ENCODE measurements at places on chromosomes 2 and 18. TPM values are rescaled to one million over a fixed set of nuclear protein-coding genes. Genes with fewer than 3 reads are reported as not detected.

The MAPK4 gene
- not detected for total RNA-seq

The ZC3H15 gene
- total RNA-seq: 107 TPM

The SERPINB2 gene
- not detected for total RNA-seq

The MDH1B gene
- 0.20 TPM for total RNA-seq

The C1QL2 gene
- not detected for total RNA-seq

The SLC35F5 gene
- total RNA-seq: 29.0 TPM

The LYPD6B gene
- not detected for total RNA-seq

The AQP12B gene
- total RNA-seq: not detected

The MBOAT2 gene
- total RNA-seq: 4.5 TPM

The ZCCHC2 gene
- total RNA-seq: 58.8 TPM

The HNRNPA3 gene
- 326 TPM for total RNA-seq

The CHST10 gene
- 7.8 TPM for total RNA-seq

The MRO gene
- not detected for total RNA-seq

The OTX1 gene
- total RNA-seq: not detected

The UXS1 gene
- 36.7 TPM for total RNA-seq

The ASB18 gene
- not detected for total RNA-seq

The GPN1 gene
- 51.0 TPM for total RNA-seq

The SMCHD1 gene
- total RNA-seq: 112 TPM

The DNER gene
- not detected for total RNA-seq

The ANKRD29 gene
- total RNA-seq: not detected

The TMEM214 gene
- 98.1 TPM for total RNA-seq

The CYP27A1 gene
- total RNA-seq: 0.39 TPM

The EGR4 gene
- total RNA-seq: 1.9 TPM

The CBLN2 gene
- not detected for total RNA-seq

The PDCD1 gene
- total RNA-seq: 69.1 TPM

The C2orf78 gene
- not detected for total RNA-seq

The UNC80 gene
- not detected for total RNA-seq

The C2orf81 gene
- total RNA-seq: 1.9 TPM

The PRPF40A gene
- total RNA-seq: 172 TPM

The MTCL1 gene
- total RNA-seq: 0.20 TPM

The FOXI3 gene
- total RNA-seq: not detected

The ID2 gene
- total RNA-seq: 301 TPM

The OTOS gene
- not detected for total RNA-seq

The KATNAL2 gene
- total RNA-seq: 0.27 TPM

The REG3G gene
- not detected for total RNA-seq

The GPR35 gene
- 7.6 TPM for total RNA-seq

The CFC1B gene
- total RNA-seq: not detected

The LYG1 gene
- 1.5 TPM for total RNA-seq

The FBXO48 gene
- total RNA-seq: 1.4 TPM

The SPP2 gene
- not detected for total RNA-seq

The SLC9A4 gene
- not detected for total RNA-seq

The GYPC gene
- 130 TPM for total RNA-seq

The SERPINB8 gene
- 22.8 TPM for total RNA-seq

The TTC27 gene
- 42.3 TPM for total RNA-seq

The B3GNT7 gene
- not detected for total RNA-seq

The PTPRN gene
- not detected for total RNA-seq

The SETBP1 gene
- total RNA-seq: 36.2 TPM

The BMP10 gene
- total RNA-seq: not detected

The KRCC1 gene
- 16.9 TPM for total RNA-seq

The MYO5B gene
- 0.12 TPM for total RNA-seq

The PDE1A gene
- total RNA-seq: not detected

The ANKRD53 gene
- total RNA-seq: not detected

The RAB31 gene
- total RNA-seq: 0.13 TPM

The SERPINB11 gene
- not detected for total RNA-seq

The SCN7A gene
- not detected for total RNA-seq

The TRIM43 gene
- total RNA-seq: not detected

The DPY30 gene
- 72.5 TPM for total RNA-seq
